ENCODE measurements at places on chromosomes 16 and 17.

DNA sequence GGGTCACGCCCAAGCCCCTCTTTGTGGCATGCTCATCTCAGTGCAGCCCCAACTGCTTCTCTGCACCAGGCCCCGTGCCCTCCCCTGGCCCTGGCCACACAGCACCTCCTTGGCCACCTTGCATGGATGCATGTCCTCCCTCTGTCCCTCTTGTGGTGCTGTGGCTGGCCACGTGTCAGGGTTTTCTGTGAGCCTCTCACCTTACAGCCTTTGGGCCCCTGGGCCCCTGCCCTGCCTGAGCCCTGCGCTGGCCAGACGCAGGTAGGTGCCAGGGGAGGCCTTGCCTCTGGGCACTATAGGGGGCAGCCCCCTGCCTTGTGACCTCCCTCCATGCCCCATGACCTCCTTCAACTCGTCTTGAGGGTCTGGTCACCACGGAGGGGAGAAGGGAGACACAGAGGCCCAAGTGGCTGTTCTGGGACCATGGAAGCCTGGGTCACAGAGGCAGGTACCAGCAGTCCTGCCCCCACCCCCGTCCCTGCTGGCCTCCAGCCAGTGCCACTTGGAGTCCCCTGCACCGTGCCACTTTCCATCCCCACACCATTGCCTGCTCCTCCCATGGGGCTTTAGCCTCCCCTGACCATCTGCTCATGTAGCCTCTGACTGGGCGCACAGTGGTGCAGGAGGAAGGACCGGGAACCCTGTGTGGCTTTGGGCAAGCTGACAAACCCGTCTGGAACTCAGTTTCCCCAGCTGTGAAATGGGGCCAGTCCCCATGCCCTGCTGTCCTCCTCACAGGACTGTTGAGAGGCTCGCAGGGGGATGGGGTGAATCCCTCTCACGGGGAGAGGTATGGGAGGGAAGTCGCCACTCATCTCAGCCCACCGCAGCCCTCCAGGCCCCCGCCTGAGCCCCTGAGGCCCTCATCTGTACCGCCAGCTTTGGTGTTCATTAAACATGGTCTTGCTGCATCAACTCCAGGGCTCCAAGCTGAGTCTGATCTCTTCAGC is 11.5 kb upstream of the ATP6V0C start:
- no peak for DNase-seq

DNA sequence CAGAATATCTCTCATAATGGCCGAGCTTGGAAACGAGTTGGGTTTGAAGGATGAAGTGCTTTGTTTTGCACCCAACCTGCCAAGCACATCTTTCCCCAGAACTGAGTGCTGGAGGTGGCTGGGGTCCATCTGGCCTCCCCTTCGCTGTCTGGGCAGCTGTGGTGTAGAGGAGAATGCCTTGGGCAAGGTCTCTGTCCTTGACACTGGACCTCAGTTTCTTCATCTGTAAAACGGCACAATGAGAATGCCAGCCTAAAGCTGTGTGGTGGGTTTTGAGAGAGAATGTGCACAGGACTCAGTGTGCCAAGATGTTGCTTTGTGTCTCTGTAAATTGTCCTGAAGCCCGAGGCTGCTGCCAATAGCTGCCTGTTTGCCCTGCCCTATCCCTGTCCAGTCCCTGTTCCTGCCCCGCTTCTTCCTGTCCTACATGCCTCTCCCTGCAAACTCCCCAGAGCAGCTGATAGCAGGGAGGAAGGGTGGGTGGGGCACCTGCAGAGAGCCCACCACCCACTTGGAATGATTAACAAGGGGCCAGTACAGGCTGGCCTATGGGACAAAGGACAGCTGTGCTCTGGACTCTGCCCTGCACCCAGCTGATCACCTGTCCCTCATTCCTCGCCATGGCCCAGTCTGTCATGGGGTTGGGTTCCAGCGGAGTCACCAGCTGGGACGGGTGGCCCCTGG is 15.3 kb downstream of the LASP1 start:
- DNase-seq, result no peak

GRCh38 chr16:57186872-57187854 is 1.0 kb downstream of the RSPRY1 start:
- peak; percentile 13 for DNase-seq

- DNase-seq, result no peak
These were observed 41.4 kb downstream of the ABCC12 start for GRCh38 chr16:48114410-48114809.

GRCh38 chr17:64200080-64201032 is 62.7 kb downstream of the TEX2 start:
- peak; percentile 65 for DNase-seq

GRCh38 chr16:53837426-53837825 is 133.5 kb downstream of the FTO start:
- no peak for DNase-seq

- peak; percentile 90 for DNase-seq
These were observed 1.4 kb downstream of the NOTUM start for GRCh38 chr17:81959362-81960129.

DNA sequence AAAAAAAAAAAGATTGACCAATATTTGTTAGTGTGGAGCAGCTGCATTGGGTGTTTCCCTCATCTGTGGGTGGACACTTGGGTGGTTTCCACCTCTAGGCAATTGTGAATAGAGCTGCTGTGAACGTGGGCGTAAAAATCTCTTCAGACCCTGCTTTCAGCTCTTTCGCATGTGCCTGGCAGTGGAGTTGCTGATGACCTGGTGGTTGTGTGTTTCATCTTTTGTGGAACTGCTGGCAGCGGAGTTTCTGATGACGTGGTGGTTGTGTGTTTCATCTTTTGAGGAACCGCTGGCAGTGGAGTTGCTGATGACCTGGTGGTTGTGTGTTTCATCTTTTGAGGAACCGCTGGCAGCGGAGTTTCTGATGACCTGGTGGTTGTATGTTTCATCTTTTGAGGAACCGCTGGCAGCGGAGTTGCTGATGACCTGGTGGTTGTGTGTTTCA is 21.4 kb downstream of the ZC3H18 start:
- peak; percentile 63 for DNase-seq

DNA sequence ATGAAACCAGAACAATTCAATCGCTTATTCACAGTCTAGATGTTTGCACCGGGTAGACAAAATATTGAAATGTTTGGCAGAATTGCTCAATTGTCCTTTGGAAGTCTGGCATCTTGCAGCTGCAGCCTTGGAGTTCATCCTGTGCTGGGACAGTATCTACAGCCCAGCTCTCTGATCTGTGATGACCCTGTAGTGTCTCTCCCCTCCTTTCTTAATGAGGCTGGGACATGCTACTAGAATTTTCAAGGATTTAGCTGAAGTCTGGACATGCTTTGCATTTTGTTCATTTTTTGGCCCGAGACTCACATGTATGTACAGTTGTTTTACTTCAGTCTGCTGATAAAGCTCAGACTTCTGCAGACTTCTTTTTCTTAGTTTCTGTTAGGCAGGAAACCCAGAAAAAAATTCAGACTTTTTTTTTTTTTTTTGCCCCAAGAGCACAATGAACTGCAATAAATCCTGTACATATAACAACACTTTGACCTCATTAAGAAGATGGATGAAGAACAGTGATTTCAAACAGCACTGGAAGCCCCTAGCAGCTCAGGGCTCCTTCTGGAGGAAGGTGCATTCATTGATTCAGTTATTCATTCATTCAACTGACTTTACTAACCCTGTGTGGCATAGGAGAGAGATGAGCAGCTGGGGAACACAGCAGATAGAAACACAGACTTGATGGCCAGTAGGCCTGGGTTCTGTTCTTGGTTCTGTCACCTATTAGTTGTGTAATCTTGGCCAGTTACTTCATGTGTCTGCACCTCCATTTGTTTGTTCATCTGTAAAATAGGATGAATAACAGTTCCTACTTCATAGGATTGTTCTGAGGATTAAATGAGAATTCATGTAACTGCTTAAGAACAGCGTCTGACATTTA is 210.0 kb downstream of the MAP2K4 start:
- peak; percentile 38 for DNase-seq

DNA sequence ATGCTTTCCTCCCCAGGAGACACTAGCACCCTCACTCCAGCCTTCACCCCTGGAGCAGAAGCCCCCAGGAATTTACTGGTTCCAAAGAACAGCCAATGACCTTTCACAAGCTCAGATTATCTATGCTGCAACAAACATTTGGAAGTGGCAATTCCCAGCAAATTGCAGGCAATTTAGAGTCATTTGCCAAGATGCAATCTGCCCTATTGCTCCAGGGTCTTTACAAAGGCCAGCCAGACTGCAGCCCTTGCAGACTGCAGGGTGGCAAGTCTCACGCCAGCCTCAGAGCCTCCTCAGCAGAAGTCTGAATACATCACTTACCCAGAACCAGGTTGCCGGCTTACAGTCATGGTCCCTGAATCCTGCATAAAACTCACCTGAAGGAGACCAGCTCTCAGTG is 21.8 kb downstream of the AXIN1 start:
- DNase-seq, result no peak

- no peak for DNase-seq
These were observed 148.5 kb upstream of the PLCG2 start for GRCh38 chr16:81630635-81631031.

DNA sequence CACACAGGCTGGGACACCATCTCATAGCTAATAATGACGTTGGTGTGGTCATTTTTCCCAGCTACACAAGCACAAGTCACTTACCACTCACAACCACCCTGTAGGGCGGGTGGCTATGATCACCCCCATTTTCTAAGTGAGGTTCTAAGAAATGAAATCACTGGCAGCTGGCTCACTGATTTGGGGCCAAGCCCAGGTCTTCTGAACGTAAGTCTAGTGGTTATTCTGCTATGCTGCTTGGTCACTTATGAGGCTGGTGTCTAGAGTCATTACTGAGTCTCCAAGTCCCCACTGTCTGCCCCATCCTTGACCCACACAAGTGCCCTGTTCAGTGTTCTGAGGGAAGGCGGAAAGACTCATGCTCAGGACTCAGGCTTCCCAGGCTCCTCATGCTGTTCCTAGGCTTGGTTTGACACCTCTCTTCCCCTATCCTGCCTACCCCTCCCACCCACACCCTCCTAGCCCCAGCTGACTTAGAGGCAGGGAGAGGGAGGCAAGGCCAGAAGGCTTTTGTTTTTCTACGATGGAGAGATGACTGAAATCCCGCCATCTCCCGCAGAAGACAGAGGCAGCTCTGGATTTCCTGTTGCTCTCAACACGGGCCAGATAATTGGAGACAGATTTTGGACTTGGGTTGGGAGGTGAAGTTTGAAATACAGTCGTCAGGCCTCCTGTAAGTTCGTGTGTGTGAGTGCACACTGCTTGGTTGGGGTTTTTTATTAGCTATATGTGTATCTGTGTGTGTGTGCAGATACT is 32.2 kb downstream of the FZD2 start:
- peak; percentile 52 for DNase-seq

GRCh38 chr17:78412403-78412802 is 34.0 kb downstream of the PGS1 start:
- DNase-seq, result no peak

- no peak for DNase-seq
These were observed 158.3 kb downstream of the ENGASE start for GRCh38 chr17:79232957-79233356.

GRCh38 chr17:2055292-2056205 is 646 bp downstream of the HIC1 start:
- peak; percentile 72 for DNase-seq

DNA sequence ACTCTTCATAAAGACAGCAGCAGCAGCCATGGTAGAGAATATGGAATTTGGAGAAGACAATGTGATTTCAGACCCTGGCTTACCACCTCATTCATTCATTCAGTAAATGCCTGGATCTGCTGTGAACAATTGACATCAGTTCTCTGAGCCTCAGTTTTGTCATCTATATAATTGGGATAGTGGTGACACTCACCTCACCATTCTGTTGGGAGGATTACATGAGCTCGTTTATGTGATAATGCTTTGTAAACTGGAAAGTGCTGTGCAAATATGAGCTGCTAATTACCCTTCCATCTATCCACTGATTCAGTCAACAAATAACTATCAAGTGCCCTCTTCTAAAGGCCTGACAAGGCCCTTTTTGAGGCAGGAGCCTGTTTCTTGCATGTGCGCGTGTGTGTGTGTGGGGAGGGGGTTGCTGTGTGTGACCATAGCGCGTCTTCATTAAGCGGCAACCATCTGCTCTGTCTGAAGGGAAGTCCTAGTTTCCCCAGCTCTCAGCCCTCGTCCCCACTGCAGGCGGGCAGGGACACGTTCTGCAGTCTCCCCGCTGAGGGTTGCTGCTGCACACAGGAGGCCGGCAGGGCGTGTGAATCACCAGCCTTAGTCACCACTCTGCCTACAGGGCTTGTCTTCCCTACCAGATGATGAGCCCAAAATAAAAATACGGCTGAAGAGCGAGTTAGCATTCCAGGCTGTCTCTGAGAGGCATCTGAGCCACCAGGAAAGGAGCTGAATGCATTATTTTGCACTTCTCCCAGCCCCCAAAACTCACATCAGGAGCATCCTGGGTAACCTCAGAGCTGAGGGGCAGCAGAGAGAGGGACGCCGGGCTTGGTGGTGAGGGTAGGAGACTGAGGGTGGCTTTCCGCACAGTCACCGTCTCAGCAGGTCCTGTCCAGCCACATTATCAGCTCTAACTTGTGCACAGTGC is 19.9 kb downstream of the ARL4D start:
- DNase-seq, result peak; percentile 93

GRCh38 chr16:720447-720989 is 428 bp upstream of the ANTKMT start:
- peak; percentile 66 for DNase-seq

DNA sequence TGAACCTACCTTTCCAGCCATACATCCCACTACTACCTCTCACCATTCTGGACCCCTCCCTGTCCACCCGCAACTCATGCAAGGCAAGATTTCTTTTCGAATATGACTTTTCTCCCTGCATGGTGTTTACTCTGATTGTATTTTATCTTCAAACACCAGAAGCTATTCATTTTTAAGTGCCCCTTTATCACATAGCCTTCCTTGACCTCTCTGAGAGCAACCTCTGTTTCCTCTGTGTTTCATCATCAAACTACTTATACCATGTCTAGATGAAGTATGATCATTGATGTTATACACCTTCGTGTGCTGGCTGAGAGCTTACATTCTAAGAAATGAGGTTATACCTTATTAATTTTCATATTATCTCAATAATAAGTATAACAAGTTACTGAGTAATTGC is 31.8 kb downstream of the SYCE1L start:
- no peak for DNase-seq

DNA sequence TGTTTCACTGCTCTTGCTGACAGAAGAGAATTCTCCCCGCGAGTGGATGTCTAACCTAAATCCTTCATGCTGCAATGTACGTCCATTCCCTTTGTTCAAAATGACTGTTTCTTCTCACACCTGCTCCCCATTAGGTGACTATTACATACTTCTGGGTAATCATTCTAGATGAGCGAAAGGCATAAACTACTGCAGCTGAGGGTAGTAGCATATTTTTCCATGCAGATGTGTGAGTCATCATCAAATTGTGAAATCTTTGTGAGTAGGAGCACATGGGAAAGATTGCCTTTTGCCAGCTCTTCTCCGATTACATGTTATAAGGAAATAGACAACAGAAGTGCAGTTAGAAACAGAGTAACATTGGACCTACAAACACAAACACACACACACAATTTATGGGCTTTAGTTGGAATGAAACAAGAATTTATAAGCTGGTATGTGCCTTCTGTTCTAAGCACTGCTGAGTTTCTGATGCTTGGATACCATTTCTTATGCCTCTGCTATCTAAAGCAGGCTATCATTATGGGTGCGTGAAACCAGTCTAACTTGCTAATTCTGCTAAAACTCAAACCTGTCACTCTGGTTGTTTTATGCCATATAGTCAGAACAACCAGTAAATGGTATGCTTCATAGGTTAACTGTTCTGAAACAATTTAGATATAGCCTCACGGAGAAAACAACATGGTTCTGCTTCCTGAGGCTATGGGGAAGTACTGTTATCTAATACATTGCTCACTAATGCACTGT is 346.9 kb upstream of the PSMD7 start:
- peak; percentile 85 for DNase-seq
